Spleen (tissue), 13 donors: ENCODE measurements at places on chromosomes 16 and 17.

DNA sequence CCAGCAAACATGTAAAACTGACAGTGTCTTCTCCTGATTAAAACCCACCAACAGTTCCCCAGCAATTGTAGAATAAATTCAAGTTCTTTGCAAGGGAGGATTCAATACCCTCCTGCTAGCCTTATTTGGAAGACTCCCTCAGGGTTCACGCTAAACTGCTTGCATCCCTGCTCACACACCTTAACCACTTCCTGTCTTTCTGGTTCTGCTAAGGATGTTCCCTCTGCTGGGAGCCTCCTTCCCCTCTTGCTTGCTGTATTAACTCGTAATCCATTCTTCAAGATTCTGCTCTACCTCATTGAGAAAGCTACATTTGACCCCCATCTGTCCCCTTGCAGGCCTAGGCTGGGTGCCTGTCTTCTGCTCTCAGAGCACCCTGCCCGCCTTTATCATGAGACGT, 2.3 kb upstream of the SHISA6 start:
- no peak for DNase-seq

GRCh38 chr17:7043497-7044198, at the start of gene SLC16A11:
Gene SLC16A11 (minus strand): TSS chr17:7044092. CDS start chr17:7043513, 579 bp downstream.
- peak; percentile 88 for DNase-seq

DNA sequence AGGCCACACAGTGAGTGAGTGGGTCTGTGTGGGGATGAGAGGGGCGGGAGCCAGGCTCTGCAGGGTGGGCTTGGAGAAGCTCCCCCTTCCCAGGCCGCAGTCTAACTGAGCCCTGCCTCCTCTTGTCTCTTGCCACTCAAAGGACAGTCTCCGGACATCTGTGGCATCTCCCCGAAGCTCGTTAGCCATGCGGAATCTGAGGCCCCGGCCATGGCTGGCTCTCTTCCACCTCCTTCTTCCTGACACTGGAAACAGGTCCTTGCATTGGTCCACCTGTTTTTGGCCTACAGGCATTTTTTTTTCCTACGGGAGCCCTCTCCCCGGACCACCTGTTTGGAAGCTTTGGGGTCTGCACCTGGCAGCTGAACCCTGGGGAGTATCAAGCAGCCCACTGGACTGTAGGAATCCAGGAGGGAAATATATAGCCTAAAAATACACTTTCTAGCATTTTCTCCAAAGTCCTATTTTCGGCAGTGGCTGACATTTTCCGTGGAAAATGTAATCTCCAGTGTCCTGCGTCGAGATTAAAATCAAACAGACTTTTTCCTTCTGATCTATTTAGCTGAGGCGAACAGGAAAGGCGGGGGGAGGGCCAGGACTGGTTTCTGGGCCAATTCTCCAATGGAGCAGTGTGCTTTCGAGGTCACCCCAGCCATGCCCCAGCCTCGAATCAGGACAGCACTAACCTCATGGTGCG, 9.1 kb downstream of the ATP2A3 start:
- no peak for DNase-seq

GRCh38 chr16:87190288-87191230, 126.6 kb downstream of the C16orf95 start:
- DNase-seq: no peak

GRCh38 chr17:7023576-7024401, 939 bp downstream of the BCL6B start:
- DNase-seq: peak; percentile 97

DNA sequence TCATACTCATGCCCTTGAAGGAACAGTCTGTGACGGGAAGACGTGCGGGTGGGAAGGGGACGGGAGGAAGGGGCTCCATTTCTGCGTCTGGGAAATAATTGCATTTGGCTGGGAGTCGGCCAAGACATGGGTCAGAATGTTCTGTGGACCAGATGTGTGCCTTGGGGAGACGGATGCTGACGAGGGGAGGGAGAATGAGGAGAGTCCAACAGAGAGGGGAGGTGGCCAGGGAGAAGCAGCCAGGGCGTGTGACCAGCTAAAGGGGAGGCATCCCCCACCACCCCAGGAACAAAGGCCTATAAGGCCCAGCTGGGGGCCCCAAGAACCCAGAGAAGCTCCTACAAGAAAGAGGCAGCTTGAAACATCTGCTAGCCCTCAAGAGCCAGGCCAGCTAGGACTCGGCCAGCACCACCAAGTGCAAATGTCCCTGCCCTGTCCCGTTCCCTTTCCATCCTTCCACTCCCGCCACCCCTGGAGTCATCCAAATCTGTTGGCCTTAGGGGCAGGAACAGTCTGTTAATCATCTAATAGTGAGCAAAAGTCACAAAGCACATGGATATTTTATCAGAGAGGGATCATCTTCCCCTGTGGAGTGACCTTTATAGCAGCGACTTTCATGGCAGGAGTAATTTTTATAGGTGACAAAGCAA, 42.5 kb upstream of the BCO1 start:
- no peak for DNase-seq

GRCh38 chr16:17470908-17471718, at the start of gene XYLT1:
Gene XYLT1 (minus strand): TSS chr16:17470960. CDS start chr16:17470796, 164 bp downstream.
- DNase-seq: peak; percentile 88

DNA sequence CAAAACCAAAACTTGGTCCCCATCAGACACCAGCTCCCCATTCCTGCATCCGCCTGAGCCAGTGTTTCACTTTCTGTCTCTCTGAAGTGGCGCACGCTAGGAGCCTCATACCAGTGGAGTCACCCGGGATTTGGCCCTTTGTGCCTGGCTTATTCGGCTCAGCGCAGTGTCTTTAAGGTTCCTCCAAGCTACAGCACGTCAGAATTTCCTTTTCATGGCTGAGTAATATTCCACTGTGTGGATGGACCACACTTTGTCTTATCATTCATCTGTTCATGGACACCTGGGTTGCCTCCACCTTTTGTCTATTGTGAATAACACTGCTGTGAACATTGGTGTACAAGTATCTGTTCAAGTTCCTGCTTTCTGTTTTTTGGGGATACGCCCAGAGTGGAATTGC, 45.2 kb upstream of the CHMP6 start:
- peak; percentile 17 for DNase-seq

GRCh38 chr16:64445649-64446048, 676.2 kb downstream of the CDH11 start:
- no peak for DNase-seq

DNA sequence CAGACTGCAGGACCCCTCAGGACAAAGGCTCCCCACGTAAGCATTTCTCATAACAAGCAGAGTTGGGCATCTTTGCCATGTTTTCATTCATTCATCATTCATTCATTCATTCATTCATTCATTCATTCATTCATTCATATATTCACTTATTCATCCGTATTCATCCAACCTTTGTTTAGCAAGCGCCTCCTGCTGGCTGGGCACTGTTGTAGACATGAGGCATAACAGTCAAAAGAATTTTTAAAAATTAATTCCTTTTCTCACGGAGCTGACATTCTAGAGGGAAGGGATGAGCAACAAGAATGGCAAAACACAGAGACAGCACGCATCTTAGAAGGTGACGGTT, 351.7 kb upstream of the TNRC6C start:
- no peak for DNase-seq

DNA sequence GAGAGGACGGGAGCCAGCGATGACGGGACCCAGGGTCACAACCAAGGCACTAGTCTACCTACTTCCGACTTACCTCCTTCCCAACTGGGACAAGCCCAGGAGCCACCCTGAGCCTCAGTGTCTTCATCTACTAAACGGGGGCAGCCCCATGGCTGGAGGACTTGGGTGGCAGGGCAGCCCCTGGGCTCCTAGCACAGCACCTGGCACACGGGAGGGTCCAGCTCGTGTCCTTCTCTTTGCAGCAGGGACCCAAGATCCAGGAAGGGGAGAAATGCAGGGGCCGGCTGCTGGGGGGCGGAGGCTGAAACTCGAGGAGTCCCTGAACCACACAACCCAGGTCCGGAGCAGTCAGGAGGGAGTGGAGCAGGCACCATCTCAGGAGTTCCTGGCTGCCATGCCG, 63.2 kb downstream of the ABR start:
- no peak for DNase-seq

- no peak for DNase-seq
Observed at GRCh38 chr17:72372185-72372584, 251.4 kb downstream of the SOX9 start.

DNA sequence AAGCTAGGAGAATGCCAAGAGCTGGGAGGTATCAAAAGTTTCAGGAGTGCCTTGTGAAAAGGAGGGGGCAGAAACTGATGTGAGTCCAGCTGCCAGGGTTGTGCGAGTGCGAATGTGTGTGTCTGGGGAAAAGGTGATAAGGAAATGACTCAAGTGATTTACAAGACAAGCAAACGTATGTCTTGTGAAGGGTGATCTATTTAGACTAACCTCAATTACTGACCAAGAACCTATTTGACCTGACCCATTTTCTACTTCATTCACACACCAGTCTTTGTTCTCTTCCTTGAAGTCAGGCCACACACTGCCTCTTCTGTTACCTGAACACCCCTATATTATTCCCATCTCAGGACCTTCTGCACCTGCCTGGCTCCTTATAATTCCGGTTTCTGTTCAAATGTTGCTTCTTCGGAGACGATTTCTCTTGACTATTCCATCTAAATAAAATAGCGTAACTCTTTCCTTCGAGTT, 1.0 kb downstream of the GDE1 start:
- no peak for DNase-seq

DNA sequence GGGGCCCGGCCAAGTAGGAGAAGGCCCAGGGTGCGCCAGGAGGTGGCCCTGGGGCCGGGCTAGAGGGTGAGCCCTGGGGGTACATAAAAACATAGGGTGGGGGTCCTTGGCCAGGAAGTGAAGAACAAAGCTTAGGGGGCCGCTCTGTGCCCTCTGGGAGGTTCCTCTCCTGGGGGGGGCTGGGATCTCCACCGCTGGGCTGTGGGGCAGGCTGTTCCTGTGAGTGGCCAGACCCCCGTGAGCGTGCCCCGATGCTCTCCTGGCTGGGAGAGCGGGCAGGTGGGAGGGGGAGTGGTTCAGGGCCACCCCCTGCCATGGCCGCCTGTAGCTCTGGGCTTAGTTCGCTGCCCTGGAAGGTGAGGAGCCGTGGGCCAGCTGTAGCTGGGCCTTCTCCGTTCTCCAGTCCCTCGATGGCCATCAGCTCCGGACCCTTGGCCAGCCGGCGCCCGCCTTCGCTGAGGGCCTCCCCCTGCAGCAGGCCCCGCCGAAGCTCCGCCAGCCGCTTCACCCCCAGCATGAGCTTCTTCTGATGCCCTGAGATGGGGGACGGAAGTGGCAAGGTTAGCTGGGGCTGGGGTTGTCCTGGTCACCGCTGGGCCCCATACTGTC, 12.5 kb downstream of the CASKIN2 start:
- DNase-seq: no peak

DNA sequence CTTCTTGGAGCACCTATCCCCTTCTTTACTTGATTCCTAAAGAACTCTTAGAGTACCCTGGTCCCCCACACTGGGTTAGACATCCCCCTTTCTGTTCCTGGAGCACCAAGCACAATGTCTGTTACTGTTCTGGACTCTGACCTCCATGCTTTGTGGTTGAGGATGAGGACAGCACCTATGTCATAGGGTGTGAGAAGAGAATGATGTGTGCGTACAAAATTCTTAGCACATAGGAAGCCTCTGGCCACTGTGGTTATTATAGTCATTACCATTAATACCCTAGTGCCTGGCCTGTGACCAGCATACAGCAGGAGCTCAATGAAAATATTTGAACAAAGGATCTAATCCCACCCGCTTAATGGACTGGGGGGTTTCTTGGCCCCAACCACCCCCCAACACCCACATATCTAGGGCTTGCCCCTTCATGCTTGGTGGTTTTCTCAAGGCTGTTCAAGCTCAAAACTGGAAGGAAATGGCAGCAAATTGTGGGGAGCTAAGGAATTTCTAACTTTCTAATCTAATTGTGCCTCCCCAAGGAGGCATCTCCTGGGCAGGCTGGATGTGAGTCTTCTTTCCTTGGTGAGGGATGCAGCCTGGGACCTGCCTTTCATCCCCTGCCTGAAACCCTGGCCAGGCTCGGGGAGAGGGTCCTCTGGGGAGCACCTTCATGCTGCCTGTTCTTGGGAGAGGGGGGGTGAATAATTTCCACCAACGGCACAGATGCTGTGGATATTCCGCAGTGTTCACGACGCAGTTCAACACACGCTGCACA, 1.5 kb upstream of the CMIP start:
- no peak for DNase-seq

GRCh38 chr17:21248500-21248899, 4.7 kb downstream of the NATD1 start:
- no peak for DNase-seq

GRCh38 chr16:55154956-55155355, 169.0 kb upstream of the IRX6 start:
- no peak for DNase-seq

DNA sequence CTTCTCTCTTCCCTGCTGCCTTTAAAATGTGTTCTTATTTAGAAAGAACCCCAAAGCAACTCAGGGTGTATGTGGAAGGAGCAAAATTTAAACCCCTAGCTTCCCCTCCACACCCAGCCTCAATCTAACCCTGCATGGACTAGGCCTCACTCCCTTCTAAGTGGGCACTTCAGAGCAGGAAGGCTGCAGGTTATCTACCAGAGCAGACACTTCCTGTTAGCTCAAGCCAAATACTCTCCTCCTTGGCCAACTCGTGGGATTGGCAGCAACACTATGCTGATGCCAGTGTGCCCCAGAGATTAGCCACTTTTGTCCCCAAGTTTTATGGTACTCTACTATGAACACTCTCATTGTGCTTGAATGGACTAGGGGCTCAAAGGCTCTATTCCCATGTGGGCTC, 35.6 kb downstream of the CCDC42 start:
- no peak for DNase-seq

DNA sequence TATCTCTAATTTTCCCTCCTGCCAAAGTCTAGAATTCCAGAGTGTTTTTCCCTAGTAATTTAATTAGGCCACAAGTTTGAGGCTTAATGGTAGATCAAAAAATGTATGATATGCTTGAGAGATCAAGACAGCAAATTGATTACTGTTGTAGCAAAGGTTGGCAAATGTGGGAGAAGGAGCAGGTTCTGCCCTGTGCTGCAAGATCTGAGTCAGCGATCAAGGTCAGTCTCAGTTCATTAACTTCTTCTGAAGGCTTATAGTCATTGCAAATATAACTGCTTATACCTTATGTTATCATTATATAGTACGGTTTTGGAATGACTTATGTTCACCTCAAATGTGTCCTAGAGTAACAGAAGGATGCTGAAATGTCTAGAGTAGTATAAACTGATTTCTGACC, 231.1 kb upstream of the TBX2 start:
- no peak for DNase-seq

- no peak for DNase-seq
Observed at GRCh38 chr17:63819585-63820537, 7.4 kb upstream of the PSMC5 start.

DNA sequence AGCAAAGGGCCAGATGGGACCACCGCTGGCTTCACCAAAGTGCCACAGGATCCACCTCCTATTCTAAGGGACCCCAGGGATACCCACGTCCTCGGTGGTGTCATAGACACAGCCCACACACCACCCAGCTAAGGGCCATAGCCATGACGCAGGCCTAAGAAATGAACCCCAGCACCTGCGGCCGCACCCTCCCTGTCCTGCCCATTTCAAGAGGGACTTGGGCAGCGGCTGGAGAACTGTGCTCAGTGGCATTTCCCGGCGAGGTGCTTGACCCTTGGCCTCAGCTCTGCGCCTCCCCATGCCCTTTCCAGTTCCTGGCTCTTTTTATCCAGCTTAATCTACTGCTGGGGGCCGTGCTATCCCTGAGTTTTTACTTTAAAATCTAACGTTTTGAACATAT, 27.3 kb downstream of the ZNF778 start:
- DNase-seq: no peak

GRCh38 chr16:48206594-48207242, 37.4 kb upstream of the LONP2 start:
- no peak for DNase-seq

- DNase-seq: no peak
Observed at GRCh38 chr17:32033223-32033622, 26.0 kb downstream of the LRRC37B start.

GRCh38 chr17:79981090-79981489, 54.6 kb downstream of the TBC1D16 start:
- DNase-seq: peak; percentile 51

- no peak for DNase-seq
Observed at GRCh38 chr17:65583921-65584603, 22.6 kb upstream of the AXIN2 start.
